NCI-H524 (cell line): ENCODE measurements at places on chromosomes 5 and 9.
A peak's percentile ranks its signal among the peaks of the same experiment; 100 is the strongest.

GRCh38 chr5:91053741-91054025, 329.4 kb downstream of the ARRDC3 start:
- DNase-seq, result no peak

- DNase-seq, result no peak
These were observed 117.7 kb upstream of the NR3C1 start for GRCh38 chr5:143521141-143521540.

DNA sequence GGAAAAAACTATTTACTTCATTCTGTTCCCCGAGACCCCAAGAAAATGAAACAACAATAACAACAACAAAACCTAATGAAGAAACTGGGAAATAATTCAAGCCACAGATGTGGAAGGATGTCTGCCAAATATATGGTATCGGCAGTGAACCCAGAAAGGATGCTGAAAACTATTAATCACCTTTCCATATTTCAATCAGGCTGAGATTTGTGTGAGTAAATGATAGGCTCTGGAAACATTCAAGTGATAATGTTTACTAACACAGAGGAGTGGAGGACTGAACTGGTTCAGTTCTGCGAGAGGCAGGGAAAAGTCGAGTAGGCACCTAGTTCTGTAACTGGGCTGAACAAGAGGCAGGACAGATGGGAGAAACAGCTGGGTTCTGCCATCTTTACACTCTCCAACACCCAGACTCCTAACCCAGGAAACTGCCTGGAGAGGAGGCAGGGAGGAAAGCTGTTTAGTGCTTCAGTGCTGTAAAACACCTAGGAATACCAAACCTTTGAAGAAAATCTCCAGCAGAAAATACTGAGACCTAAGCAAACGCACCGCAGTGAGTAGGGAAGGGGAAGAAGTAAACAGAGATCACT, 96.8 kb upstream of the GNA14 start:
- DNase-seq, result peak; percentile 78

GRCh38 chr9:138009803-138010690, 132.5 kb downstream of the CACNA1B start:
- DNase-seq, result peak; percentile 97

DNA sequence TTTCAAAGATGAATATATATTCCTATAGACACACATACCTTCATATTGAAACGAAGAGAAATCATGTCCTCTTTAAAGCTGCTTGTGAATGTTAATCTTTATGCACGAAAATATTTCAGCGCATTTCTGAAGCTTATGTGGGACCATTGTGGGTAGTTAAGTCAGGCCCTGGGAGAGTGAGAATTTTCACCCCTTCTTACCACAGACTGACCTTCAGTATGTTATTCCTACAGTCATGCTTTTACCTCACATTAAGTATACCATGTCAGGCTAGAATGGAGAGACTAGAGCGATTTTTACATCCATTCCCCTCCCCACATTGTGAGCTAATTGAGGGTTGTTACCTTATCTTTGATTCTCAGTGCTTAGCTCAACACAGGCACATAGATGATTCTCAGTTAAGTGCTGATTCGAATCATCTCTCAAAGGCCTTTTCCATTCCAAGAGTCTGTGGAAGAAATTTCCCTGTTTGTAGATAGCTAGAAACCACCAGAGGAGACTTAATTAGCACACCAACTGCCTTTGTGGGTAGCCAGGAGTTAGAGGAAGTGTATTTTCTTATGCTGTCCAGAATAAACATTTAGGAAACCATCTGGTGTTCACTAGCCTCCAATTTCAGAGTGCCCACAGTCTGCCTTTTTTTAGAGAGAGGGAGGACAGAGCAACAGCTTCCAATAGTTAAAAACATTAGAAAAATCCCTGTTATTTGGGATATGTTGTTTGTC, 110.5 kb downstream of the MEGF10 start:
- DNase-seq, result no peak

DNA sequence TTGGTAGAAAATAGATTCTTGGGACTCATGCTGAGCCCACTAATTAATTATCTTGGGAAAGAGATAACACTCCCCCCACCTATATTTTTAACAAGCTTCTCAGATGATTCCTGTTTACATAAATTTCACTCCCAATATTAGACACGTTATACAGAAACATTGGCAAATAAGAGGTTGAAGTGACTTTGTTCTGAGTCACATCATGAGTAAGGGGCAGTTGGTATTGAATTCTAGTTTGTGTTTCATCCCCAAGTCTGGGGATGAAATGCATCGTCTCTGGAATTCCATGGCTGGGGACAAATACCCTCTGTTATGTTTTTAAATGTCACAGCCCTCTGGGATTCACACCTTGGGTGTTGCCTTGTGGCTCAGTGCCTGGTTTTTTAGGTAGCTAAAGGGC, 41.0 kb downstream of the BASP1 start:
- no peak for DNase-seq

GRCh38 chr5:23451156-23451555, 56.3 kb upstream of the PRDM9 start:
- DNase-seq, result no peak

GRCh38 chr9:104921067-104921741, 6.8 kb downstream of the ABCA1 start:
- no peak for DNase-seq

DNA sequence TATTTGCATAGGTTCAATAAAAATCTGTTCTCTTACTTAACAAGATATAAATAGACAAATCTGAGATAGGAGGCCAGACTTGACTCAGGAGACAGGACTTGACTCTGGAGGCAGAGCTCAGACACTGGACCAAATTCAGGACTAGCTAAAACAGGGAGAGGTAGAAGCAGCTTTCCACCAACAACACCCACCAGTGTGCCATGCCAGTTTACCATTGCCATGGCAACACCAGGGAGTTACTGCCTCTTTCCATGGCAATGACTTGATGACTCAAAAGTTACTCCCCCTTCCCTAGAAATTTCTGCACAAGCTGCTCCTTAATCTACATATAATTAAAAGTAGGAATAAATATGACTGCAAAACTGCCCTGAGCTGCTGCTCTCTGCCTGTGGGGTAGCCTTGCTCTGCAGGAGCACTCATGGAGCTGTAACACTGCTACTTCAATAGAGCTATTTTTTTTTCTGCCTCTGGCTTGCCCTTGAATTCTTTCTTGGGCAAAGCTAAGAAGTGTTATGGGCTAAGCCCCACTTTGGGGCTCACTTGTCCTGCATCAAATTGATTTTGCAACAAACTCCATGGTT, 473.0 kb downstream of the PLK2 start:
- no peak for DNase-seq

- no peak for DNase-seq
These were observed 566 bp upstream of the CEP78 start for GRCh38 chr9:78235256-78235761.

- DNase-seq, result no peak
These were observed 636.1 kb downstream of the ACTL7B start for GRCh38 chr9:108219664-108220063.

GRCh38 chr5:121945261-121945660, 16.5 kb upstream of the SRFBP1 start:
- no peak for DNase-seq

DNA sequence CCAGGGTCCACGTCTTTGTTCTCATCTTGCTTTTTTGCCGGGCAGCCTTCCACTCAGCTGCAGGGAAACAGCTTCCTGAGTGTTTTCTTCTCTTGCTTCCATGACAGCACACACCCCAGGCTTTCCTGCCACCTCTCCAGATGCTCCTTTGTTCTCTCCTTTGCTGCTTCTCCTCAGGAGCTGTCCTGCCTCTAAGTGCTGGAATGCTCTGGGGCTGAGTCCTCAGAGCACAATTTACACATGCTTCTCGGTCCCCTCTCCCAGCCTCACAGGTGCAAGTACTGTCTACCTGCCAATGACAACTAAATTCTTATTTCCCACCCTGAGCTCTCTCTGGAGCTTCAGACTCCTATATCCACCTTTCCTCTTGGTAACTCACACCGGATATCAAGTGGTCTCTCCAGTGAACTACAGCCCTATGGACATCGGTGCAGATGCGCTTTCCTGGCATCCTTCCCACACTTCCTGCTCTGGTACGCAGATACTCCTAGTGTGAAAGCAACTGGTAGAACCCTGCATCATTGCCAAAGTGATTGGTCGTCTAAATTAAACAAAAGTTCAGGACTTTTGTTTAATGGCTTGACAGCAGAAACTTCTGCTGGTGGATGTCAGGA, 13.4 kb upstream of the ACSL6 start:
- DNase-seq, result no peak

- DNase-seq, result no peak
These were observed 137.8 kb upstream of the RGMB start for GRCh38 chr5:98635656-98636055.

- peak; percentile 59 for DNase-seq
These were observed 389.6 kb downstream of the SEMA5A start for GRCh38 chr5:9156282-9156681.

DNA sequence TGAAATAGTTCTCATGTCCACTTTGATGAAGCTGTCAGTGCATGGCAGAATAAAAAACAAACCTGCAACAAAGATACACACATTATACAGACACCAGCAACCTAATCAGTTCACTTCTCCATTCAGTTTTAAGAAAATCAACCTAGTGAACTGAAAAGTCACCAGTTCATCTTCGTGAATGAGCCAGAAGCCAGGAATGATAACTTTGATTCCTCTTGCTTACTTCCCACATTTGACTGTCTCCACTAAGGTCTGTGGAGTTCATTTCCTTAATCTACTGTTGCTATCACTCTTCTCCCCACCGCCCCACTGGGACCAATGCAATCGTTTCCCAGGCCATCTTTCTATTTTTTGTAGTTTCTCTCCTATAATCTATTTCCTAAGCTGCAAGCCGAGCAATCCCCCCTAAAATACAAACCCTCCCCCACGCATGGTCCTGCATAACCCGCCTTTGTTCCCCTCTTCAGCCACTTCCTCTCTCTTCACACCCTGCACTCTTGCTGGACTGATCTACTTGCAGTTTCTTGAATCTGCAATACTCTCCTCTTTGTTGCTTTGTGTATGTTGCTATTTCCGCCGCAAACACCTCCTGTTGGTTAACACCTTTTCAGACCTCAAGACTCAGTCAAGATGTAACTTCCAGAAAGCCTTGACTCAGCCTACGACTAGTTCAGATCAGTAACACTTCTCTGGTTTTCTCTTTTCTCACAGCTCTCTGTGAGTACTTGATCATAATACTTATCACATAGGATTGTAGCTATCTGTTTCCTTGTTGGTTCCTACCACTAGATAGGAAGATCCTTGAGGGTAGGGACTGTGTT, 16.6 kb downstream of the STOM start:
- no peak for DNase-seq

- no peak for DNase-seq
These were observed 299.6 kb upstream of the GRIN3A start for GRCh38 chr9:102038006-102038405.

- no peak for DNase-seq
These were observed 1216.2 kb downstream of the MAT2B start for GRCh38 chr5:164721656-164722055.

GRCh38 chr5:126348855-126349635, 74.2 kb upstream of the GRAMD2B start:
- DNase-seq, result no peak

- DNase-seq, result peak; percentile 66
These were observed 726 bp downstream of the DAP start for GRCh38 chr5:10760096-10760920.

GRCh38 chr5:139473105-139473504, 2.3 kb downstream of the SMIM33 start:
- no peak for DNase-seq

- no peak for DNase-seq
These were observed 26.7 kb upstream of the STK32A start for GRCh38 chr5:147208134-147208533.

DNA sequence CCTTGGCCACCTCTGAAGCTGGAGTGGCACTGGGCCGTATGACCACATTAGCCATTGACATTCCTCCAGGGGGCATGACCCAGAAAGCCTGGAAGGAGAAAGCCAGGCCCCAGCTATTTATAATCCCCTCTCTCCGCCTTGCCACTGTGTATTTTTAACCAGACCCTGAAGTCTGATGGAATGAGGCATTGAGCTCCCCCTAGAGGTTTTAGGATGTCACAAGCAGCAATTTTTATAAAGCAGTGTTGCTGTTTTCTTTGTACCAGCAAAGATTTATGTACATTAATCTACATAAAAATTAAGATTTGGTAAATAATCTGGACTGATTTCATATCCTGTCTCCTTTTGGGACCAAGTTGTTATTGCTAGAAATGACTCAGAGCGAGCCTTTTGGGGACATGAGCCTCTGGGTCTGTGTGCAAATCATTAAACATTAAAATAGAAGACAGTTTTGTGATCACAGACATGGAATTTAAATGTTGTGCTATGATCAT, 127.1 kb downstream of the TRIO start:
- peak; percentile 88 for DNase-seq

- DNase-seq, result no peak
These were observed 11.9 kb downstream of the RASGEF1C start for GRCh38 chr5:180197016-180197702.

- peak; percentile 45 for DNase-seq
These were observed 11.4 kb upstream of the ZDHHC12 start for GRCh38 chr9:128735373-128735772.

- no peak for DNase-seq
These were observed 35.6 kb upstream of the NREP start for GRCh38 chr5:111792471-111793058.

- DNase-seq, result no peak
These were observed 24.7 kb downstream of the FBXO10 start for GRCh38 chr9:37551468-37551867.

DNA sequence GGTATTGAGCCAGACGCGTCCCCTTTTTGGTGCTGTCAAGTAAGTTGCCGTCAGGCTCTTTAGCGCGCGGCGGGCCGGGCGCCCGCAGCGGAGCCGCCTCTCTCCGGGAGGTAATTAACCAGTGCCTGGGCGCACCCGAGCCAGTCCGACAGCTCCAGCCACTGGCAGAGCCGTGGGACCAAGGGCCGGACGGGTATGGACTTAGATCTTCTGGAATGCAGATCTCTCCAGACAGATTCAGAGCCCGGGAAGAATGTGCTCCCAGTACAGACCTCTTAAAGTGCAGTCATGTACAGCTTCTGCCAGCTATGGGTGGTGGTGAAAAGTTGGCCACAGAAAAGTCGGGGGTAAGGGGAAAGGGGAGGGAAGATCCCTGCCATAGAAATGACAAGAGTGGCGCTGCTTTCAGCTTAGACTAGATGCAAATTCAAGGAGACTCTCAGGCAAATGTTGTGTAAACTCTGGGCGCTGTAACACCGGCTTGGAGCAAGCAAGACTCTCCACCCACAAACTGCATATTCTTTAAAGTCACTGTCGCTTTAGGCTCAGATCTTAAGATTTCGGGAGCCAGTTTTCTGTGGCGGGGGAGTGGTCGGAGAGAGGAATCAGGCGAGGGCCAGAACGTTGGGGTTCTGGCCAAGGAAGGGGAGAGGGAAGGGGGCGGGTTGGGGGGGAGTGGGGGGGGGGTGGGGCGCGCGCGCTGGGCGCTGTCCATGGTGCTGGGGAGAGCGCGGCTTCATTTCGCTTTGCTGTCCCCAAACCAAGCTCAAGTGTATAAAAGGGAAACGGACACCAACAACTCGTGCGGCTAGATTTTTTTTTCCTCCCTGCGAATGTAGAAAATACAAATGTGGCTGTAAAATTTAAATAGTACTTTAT, 29.2 kb downstream of the NR2F1 start:
- peak; percentile 54 for DNase-seq
